Effector memory CD8-positive, alpha-beta T cell (primary cell): ENCODE measurements at places on chromosomes 5 and 9.

GRCh38 chr5:665541-665955, 27.6 kb downstream of the TPPP start:
- no peak for DNase-seq

GRCh38 chr9:134063088-134063570, 4.7 kb downstream of the BRD3 start:
- DNase-seq, result no peak

- DNase-seq, result no peak
Measured at GRCh38 chr5:74916831-74917710, 50.9 kb upstream of the FAM169A start.

- DNase-seq, result no peak
Measured at GRCh38 chr9:96478829-96479371, 28.9 kb downstream of the HABP4 start.

DNA sequence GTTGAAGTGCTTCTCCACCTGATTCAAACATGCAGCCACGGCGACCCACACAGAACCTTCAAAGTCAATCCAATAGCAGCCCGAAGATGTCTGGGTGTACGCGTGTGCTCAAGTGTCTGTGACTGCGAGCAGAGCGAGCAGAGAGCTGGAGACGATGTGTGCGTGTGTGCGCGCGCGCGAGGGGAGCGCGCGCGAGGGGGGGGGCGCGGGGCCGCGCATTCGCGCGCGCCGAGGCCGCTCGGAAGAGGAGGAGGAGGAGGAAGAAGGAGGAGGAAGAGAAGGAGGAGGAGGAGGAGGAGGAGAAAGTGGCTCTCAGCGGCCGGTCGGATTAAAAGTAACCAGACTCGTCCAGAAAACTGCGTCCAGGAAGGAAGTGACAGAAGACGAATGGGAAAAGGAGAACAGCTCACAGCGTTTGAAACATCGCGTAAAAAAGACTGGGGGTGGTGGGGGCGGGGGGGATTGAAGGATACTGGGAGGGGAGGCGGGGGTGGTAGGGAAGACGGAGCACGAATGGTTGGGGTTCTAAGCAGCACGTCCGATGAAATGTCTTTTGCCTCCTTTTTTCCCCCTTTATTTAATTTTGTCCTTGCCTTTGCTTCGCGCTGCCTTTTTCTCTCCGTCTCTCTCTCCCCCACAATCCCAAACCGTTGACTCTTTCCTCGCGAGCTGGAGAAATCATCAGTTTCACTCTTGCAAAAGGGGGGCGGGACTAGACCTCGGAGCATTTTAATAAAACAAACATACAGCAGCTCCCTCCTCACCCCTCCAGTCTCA, at the start of gene MEF2C:
MEF2C (minus strand) TSS at position 126 of the 777 bp plus-strand sequence. CDS start 59,396 bp downstream, outside the sequence.
- DNase-seq, result no peak

- no peak for DNase-seq
Measured at GRCh38 chr5:134626369-134627014, 6.1 kb downstream of the SAR1B start.

GRCh38 chr5:43314724-43315123, 1.5 kb upstream of the HMGCS1 start:
- no peak for DNase-seq

DNA sequence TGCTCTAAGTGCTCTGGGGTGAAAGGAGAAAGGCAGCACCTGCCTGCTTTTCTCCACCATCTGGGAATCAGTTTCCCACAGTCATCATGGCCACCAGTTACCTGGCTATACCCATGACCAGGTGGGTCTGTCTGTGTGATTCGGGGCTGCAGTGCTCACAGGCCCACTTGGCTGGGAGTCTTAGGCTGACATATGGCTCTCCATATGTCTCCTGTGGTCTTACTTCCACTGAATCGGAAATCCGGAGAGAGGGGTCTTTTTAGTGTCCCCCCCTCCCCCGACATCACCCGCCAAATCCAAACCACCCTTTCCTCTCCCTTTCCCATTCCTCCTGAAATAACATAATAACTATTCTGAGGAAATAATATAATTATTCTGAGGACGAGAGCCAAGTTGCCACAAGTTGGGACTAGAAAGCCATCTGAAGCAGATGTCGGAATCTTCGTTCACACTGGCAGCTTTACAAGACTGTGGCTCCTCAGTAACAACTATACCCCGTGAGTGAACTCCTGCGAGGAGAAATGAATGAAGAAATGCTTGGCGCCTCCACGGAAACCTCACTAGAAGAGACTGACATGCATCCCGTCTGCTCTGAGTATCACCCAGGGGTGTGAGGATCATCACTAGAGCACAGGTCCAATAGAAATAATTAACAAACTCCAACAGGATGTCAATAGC, 143.4 kb downstream of the MYO10 start:
- no peak for DNase-seq

GRCh38 chr9:133420392-133420827, 1.8 kb upstream of the ADAMTS13 start:
- no peak for DNase-seq

- no peak for DNase-seq
Measured at GRCh38 chr9:83434254-83434653, 103.9 kb downstream of the FRMD3 start.

- no peak for DNase-seq
Measured at GRCh38 chr5:175572886-175573285, 85.0 kb upstream of the HRH2 start.

DNA sequence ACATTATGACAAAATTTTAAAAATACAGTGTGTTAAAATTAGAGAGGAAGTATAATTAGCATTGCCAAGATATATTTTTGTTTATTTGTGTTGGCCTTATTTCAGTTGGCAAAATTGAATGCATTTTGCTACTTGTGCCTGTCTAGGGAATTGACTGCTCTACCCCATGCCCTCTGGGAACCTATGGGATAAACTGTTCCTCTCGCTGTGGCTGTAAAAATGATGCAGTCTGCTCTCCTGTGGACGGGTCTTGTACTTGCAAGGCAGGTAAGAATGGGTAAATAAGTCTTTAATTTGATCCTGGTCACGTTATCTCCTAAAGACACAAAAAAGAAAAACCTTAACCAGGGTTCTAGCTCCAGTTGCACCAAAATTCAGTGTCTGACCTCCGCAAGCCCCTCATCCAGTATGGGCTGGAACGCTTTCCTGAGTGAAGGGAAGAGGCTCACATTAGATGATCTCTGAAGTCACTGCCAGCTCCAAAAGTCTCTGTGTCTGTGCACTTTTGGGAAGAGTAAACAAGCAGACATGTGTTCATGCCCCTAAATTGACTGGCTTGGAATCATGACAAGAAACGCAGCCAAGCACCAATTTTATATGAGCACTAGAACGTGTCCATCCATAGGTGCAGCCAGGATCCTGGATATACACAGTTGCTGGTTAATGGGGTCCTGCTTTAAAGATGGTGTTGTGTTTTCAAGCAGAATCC, 98.3 kb upstream of the PRRC1 start:
- no peak for DNase-seq

- no peak for DNase-seq
Measured at GRCh38 chr5:150372639-150373038, 15.1 kb downstream of the TCOF1 start.

GRCh38 chr9:35407846-35408245, 82.1 kb upstream of the RUSC2 start:
- DNase-seq, result no peak

GRCh38 chr9:109641372-109641659, 138.7 kb upstream of the PALM2AKAP2 start:
- DNase-seq, result no peak

GRCh38 chr9:68751556-68751955, 46.5 kb downstream of the PIP5K1B start:
- no peak for DNase-seq

- DNase-seq, result no peak
Measured at GRCh38 chr5:181218795-181219124, 4.3 kb upstream of the TRIM41 start.
